ENCODE measurements at places on chromosomes 2 and 18.

DNA sequence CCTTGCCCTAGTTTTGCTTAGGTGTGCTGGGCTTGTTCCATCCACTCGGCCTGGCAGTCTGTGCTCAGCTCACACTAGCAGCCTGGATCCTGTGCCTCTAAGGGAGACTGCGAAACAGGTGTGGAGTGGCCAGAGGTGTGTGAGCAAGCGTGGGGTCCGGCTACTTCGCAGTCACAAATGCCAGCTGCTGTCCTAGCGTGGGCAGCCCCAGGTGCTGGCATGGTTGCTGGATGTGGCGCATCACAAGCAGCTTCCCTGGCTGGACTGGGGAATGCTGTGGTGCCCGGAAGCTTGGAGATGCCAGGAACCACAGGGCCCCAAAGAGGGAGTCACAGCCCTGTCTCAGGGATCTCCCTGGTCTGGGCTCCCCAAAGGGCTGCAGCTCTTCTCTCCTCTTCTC lies 119.0 kb upstream of the TMEFF2 start:
- DNase-seq, result no peak

GRCh38 chr2:66782780-66783361 lies 347.9 kb downstream of the MEIS1 start:
- no peak for DNase-seq

DNA sequence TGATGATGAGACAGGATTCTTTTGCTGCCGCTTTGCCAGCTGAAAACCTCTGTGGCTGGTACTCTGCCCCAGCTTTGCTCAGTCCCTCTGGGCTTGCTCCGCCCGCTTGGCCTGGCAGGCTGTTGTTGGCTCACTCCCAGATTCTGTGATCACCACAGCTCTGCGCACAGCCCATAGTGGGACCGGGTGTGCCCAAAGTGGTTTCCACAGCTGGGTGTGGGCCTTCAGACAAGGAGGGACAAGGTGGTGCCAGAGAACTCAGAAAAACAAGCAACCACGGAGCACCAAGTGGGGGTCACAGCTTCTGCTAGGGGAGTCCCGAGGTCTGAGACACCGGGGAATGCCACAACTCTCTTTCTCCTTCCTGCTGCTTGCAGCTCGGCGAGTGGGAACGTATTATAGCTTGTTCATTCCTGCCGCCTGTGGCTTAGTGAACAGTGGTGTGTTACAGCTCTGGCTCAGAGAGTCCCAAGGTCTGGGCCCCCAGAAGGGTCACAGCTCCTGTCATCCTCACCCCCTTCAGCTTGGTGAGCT lies 9.2 kb upstream of the KYNU start:
- DNase-seq, result peak; percentile 33

GRCh38 chr2:239791526-239792404 lies 233.4 kb downstream of the NDUFA10 start:
- no peak for DNase-seq

DNA sequence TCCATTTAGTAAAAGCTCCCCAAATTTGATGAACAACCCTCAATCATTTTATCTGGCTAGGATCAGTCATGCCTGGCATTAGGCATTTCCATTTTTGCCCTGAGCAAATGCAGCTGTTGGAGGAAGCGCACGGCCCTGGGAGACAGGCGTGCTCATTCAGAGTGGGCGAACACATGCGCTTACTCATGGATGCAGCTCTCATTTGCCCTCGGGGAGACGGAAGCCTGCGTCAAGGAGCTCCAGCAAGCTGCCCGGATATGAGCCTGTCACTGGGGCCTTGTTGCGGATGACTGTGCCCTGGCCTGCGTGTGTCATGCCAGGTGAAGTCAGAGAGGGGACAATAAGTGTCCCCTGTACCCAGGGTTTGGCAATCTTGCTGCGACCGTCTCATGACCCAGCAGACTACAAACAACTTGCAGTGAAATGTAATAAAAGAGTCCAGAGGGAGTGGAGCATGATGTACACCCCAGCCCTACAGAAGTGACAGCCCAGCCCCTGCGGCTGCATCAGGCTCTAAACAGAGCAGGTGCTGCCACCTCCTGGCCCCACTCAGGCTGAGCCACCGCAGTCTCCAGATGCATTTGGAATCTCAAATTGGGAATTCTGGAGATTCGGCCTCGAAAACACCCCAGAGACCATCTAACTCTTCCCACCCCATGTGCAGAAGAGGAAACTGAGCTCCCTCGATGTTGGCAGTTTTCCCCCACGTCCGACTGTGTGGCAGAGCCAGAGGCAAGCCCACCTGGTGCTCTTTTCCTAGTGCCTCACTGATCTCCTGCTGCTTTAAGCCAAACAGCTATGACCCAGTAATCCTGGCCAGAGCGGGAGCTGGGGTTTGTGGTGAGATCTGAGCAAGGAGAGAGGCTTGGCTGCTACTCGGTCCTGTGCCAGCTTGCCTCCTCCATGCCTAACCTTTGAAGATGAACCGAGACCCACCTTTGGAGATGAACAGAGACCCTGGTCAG lies 105.0 kb upstream of the ALK start:
- peak; percentile 67 for DNase-seq

Measured in fibroblast of skin of back (primary cell).